ENCODE measurements at places on chromosomes 16 and 17. TPM values are rescaled to one million over a fixed set of nuclear protein-coding genes. Genes with fewer than 3 reads are reported as not detected.
A peak's percentile ranks its signal among the peaks of the same experiment; 100 is the strongest.

DNA sequence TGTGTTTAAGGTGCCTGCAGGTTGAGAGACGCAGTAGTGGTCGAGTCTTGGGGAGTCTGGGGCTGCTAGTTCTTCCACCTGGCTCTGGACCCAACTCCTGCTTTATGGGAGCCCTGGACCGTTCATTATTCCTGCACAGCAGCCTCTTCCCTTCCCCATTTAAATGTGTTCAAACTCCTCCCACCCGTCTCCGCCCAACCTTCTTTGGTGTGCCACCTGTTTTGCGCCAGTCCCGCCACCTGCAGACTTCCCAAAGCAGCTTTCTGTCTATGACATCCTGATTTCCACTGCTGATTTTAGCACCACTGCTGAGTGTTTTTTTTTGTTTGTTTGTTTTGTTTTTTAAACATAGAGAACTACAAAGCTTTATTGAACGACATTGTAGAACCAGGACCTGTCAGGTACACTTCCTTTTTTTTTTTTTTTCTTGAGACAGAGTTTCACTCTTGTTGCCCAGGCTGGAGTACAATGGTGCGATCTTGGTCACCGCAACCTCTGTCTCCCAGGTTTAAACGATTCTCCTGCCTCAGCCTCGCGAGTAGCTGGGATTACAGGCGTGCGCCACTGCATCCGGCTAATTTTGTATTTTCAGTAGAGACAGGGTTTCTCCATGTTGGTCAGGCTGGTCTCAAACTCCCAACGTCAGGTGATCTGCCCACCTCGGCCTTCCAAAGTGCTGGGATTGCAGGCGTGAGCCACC, 12.8 kb downstream of the ADORA2B start:
- H3K27ac ChIP-seq, result no peak overlapping the region
- no peak for DNase-seq
- peaks cover 3% of the 10 kb centered on the region for H3K27me3 ChIP-seq

GRCh38 chr17:81509207-81509971, 3.2 kb downstream of the ACTG1 start:
- H3K27ac ChIP-seq, result peak overlapping the region; percentile 78
- DNase-seq, result no peak
- H3K4me3 ChIP-seq, result peak overlapping the region; percentile 99
- peaks cover 27% of the 10 kb centered on the region for H3K4me1 ChIP-seq
- peaks cover 23% of the 10 kb centered on the region for H3K27me3 ChIP-seq

GRCh38 chr17:72373910-72374741, 253.3 kb downstream of the SOX9 start:
- H3K4me3 ChIP-seq, result no peak overlapping the region
- H3K27me3 ChIP-seq, result peaks cover 12% of the 10 kb centered on the region
- H3K4me1 ChIP-seq, result peaks cover 4% of the 10 kb centered on the region
- no peak for DNase-seq
- H3K27ac ChIP-seq, result no peak overlapping the region

DNA sequence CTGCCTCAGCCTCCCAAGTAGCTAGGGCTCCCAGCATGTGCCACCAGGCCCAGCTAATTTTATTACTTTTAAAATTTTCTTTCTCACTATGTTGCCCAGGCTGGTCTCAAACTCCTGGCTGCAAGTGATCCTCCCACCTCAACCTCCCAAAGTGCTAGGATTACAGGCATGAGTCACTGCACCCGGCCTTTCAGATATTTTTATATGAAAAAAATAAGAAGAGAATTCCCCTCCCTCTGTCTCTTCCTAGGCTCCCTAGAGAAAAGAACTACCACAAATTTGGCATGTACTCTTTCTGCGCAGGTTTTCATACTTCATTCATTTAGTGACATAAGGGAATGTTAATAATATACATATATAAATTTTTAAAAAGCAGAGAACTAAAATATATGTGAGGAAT, 21.7 kb upstream of the SMURF2 start:
- peaks cover 9% of the 10 kb centered on the region for H3K27me3 ChIP-seq
- DNase-seq, result no peak
- no peak overlapping the region for H3K27ac ChIP-seq
- no peaks in the 10 kb centered on the region for H3K36me3 ChIP-seq
- no peak overlapping the region for H3K4me3 ChIP-seq

DNA sequence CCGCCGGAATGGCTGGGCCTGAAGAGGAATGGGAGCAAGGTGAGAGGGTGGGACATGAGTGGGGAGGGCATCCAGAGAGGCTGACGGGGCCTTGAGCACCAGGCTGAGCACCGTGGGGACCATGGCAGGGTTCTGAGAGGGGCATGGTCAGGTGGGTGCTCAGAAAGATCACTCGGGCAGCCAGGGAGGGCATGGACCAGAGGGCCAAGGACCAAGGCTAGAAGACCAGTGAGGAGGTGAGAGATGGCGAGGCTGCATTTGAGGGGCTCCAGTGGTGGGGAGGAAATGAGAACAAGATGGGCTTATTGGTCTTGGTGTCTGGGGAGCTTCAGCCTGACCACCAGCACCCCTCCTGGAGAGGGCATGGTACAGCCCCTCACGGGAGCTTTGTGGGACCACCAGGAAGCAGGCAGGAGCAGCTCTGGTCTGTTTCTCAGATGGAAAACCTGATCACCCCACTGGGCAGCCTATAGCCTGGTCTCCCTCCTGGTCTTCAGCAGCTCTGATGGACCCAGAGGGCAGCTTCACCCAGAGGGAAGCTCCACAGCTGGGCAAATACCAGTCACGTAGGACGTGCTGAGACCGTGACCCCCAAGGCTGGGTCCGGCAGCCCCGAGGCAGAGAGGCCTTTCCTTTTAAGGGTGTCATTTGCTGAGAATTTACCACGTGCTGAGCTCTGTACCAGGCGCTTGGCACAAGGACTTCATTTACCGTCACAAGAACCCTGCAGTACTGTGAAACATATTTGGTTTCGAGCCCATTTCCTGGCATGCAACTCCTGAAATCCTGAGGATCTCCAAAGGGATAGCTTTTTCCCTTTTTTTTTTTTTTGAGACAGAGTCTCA, 11.4 kb upstream of the NCBP3 start:
- no peaks in the 10 kb centered on the region for H3K36me3 ChIP-seq
- H3K4me3 ChIP-seq, result no peak overlapping the region
- H3K27ac ChIP-seq, result no peak overlapping the region

DNA sequence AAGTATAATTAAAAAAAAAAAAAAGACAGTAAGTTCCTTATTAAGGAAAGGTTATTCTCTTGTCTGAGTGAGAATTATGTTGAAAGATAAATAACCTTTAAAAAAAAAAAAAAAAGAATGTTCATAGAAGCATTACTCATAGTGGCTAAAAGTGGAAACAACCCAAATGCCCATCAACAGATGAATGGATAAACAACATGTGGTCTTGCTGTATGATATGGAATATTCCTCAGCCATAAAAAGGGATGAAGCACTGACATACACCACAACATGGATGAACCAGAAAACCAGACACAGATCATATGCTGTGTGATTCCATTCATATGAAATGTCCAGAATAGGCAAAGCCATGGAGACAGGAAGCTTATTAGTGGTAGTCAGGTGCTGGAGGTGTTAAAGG, 9.2 kb upstream of the CCNF start:
- H3K36me3 ChIP-seq, result no peaks in the 10 kb centered on the region
- H3K4me3 ChIP-seq, result no peak overlapping the region
- no peaks in the 10 kb centered on the region for H3K27me3 ChIP-seq
- peaks cover 3% of the 10 kb centered on the region for H3K4me1 ChIP-seq

DNA sequence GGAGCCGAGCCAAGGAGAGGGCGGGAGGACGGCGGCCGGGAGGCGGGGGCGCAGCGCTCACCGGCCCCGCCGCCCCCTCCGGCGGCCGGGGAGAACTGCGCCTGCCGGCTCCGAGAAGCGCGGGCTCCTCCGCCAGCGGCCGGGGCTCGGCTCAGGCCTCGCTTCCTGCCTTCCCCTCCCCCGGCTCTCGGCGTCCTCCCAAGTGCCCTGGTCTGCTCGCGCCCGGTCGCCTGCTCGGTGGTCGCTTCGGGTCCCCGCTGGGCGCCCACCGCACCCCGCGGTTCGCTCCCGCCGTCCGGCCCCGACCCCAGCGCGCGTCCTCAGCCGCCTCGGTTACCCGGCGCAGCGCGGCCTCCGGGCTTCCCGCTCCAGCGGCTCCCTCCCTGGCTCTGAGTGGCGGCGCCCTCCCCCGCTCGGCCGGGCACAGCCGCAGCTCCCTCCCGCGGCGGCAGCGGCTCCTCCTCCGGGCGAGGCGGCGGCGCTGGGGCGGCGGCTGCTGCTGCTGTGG, 313 bp downstream of the UBTF start:
- H3K27ac ChIP-seq, result no peak overlapping the region
- peaks cover 32% of the 10 kb centered on the region for H3K4me1 ChIP-seq
- no peak overlapping the region for H3K4me3 ChIP-seq
- H3K36me3 ChIP-seq, result peaks cover 25% of the 10 kb centered on the region
- peaks cover 26% of the 10 kb centered on the region for H3K27me3 ChIP-seq

- H3K27ac ChIP-seq, result no peak overlapping the region
- DNase-seq, result no peak
- H3K27me3 ChIP-seq, result no peaks in the 10 kb centered on the region
- H3K4me3 ChIP-seq, result no peak overlapping the region
- no peaks in the 10 kb centered on the region for H3K4me1 ChIP-seq
These were observed 101.7 kb downstream of the CHD9 start for GRCh38 chr16:53156516-53156915.

DNA sequence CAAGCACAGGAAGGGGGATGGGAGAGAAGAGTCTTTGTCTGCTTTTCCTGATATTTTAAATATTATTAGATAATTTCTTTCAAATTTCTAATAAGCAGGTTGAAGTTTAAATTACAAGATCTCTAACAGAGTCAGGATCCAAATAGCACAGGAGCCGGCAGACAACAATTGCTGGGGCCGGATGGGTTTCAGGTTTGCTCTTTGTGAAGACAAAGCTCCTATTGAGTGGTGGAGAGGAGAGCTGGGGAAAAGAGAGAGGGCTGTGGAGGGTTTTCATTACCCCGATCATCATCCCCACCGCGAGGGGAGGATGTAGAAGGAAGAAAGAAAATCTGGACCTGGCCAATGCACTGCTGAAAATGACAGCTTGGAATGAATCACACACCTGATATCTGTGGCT, 197.3 kb downstream of the SOX9 start:
- peaks cover 10% of the 10 kb centered on the region for H3K4me1 ChIP-seq
- no peaks in the 10 kb centered on the region for H3K27me3 ChIP-seq
- no peaks in the 10 kb centered on the region for H3K36me3 ChIP-seq
- H3K27ac ChIP-seq, result no peak overlapping the region
- no peak overlapping the region for H3K4me3 ChIP-seq

DNA sequence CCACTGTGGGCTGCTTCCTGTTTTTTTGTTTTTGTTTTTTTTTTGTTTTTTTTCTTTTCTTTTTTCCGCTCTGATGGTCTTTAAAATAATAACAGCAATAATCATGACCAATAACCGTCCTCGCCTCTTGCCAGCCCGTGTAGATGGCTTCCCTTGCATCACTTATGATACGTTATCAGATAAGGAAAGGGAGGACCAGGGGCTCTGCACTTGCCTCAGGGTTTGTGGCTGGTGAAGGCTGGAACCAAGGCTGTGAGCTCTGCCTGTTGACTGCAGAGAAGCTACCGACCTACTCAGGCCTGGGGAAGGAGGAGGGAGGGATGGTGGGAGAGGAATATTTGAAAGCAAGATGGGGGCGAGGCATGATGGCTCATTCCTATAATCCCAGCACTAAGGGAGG, 114.0 kb upstream of the SDK2 start:
- H3K27me3 ChIP-seq, result peaks cover 8% of the 10 kb centered on the region
- DNase-seq, result no peak
- H3K4me1 ChIP-seq, result peaks cover 6% of the 10 kb centered on the region

DNA sequence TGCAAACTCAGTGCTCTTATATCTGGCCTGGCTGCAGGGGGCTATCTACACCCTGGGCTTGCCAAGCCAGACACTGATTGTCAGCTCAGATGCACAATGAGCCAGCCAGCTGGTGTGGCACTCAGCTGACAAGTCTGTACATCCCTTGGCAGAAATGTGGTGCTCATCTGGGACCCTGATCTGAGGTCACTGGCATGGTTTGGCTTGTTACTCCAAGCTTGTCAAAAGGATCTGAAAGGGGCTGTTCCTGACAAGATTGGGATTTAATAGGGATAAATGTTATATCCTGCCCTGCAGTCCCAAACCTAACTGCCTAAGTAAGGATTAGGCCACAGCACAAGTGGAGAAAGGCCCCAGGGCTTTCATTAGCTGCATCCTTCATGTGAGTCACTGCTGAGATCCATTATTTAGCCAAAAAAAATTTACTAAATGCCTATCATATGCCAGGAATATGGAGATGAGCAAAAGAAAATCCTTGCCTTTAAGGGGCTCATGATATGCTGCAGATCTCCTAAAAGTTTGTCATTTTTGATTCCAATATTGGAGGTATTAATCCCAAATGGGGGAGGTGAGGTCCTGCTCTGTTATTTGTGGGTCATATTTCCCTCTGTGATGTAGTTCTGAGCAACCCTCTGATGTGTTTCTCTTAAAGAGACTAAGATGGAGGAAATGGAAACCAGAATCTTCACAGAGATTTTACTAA, 6.3 kb downstream of the SLC6A2 start:
- H3K36me3 ChIP-seq, result peaks cover 5% of the 10 kb centered on the region
- H3K27me3 ChIP-seq, result peaks cover 11% of the 10 kb centered on the region
- H3K4me3 ChIP-seq, result no peak overlapping the region
- H3K4me1 ChIP-seq, result no peaks in the 10 kb centered on the region

DNA sequence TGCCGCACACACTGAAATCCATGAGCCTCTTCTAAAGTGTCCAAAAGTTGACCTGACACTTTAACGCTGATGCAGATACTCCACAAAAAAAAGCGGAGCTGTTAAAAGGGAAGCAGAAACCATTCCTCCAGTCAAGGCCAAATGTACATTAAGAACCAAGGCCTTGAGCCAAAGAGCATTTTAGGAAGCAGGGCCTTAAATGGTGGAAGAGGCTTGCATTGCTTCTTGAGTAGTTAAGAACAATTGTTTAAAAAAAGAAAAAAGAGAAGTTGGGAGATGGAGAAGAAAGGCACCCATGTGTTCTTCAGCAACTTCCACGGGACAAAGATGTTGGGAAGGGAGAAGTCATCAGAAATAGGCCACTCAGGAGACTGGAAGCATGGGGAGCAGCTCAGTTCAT, 6.3 kb downstream of the ZFHX3 start:
- H3K27me3 ChIP-seq, result peaks cover 21% of the 10 kb centered on the region
- H3K4me3 ChIP-seq, result no peak overlapping the region
- DNase-seq, result no peak
- peaks cover 12% of the 10 kb centered on the region for H3K36me3 ChIP-seq
- H3K4me1 ChIP-seq, result peaks cover 32% of the 10 kb centered on the region
- H3K27ac ChIP-seq, result no peak overlapping the region

DNA sequence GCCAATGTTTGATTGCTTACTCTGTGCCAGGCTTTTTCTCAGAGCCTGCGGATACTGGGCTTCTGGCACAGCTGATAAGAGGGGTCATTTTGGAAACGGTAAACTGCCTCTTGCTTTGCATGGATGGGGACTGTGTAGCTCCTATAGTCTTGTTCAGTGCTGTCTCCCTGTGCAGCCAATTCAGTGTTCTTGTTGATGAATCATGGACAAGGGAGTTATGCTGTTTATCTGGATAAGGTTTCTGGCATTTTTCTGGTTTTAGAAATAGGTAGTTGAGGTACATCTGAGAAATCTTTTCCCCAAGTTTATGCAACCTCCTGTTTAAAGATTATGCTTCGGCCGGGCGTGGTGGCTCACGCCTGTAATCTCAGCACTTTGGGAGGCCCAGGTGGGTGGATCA, 16.7 kb upstream of the TANGO6 start:
- peaks cover 2% of the 10 kb centered on the region for H3K27me3 ChIP-seq
- no peak for DNase-seq
- no peaks in the 10 kb centered on the region for H3K4me1 ChIP-seq
- no peak overlapping the region for H3K27ac ChIP-seq

- peaks cover 9% of the 10 kb centered on the region for H3K27me3 ChIP-seq
- H3K4me1 ChIP-seq, result peaks cover 38% of the 10 kb centered on the region
- peak overlapping the region; percentile 30 for H3K27ac ChIP-seq
- H3K4me3 ChIP-seq, result no peak overlapping the region
- DNase-seq, result no peak
- H3K36me3 ChIP-seq, result no peaks in the 10 kb centered on the region
These were observed 17.3 kb downstream of the SOCS3 start for GRCh38 chr17:78342449-78343186.

Gene SLC13A2
- total RNA-seq, result not detected

Gene SYNGR3
- total RNA-seq, result 0.82 TPM

Gene CORO1A
- total RNA-seq, result 24.9 TPM

Gene TANC2
- total RNA-seq, result 86.1 TPM

Gene EXOC7
- 183 TPM for total RNA-seq
